Thyroid gland (tissue), 4 donors: ENCODE measurements at places on chromosomes 4 and X. TPM values are rescaled to one million over a fixed set of nuclear protein-coding genes. Genes with fewer than 3 reads are reported as not detected.

PAGE1 gene
- not detected for total RNA-seq

PPEF2 gene
- total RNA-seq = not detected

JCHAIN gene
- 0.67 TPM for total RNA-seq

RBM46 gene
- 2.2 TPM for total RNA-seq

ADH1A gene
- not detected for total RNA-seq

USP9X gene
- 101 TPM for total RNA-seq

MXRA5 gene
- total RNA-seq = 31.0 TPM

GSX2 gene
- total RNA-seq = not detected

GRCh38 chrX:139538907-139539790 lies 8.6 kb downstream of the F9 start:
- no peak overlapping the region for H3K4me3 ChIP-seq
- no peaks in the 10 kb centered on the region for H3K4me1 ChIP-seq
- no peaks in the 10 kb centered on the region for H3K27me3 ChIP-seq
- DNase-seq = no peak
- no peaks in the 10 kb centered on the region for H3K36me3 ChIP-seq

DNA sequence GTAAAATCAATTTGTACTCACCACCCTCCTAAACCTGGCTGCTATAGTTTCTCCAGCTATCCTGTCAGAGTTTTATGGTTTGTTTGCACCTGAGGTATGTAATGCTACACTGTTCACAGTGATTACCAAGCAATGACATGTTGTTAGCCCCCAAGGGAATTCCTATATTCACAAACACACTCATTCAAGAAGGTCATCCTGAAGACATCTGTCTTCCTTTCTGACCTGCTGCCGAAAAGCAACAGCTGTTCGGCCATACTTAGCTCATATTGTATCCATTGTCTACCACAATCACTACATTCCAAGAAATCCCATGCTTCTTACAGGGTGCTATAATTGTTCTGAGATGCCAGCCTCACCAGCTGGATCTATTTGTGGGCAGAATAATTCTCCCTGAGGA lies 160.1 kb upstream of the GYPA start:
- no peaks in the 10 kb centered on the region for H3K27me3 ChIP-seq
- H3K4me3 ChIP-seq = no peak overlapping the region
- no peaks in the 10 kb centered on the region for H3K4me1 ChIP-seq

GRCh38 chr4:113884655-113885054 lies 94.8 kb downstream of the ARSJ start:
- H3K36me3 ChIP-seq = no peaks in the 10 kb centered on the region
- no peak overlapping the region for H3K4me3 ChIP-seq
- DNase-seq = no peak
- H3K27me3 ChIP-seq = no peaks in the 10 kb centered on the region
- no peak overlapping the region for H3K27ac ChIP-seq

GRCh38 chr4:74878323-74878722 lies 54.6 kb upstream of the PARM1 start:
- H3K27me3 ChIP-seq = no peaks in the 10 kb centered on the region
- H3K4me1 ChIP-seq = peaks cover 8% of the 10 kb centered on the region
- H3K36me3 ChIP-seq = no peaks in the 10 kb centered on the region
- no peak overlapping the region for H3K4me3 ChIP-seq

- H3K4me3 ChIP-seq = no peak overlapping the region
- no peak for DNase-seq
- no peaks in the 10 kb centered on the region for H3K36me3 ChIP-seq
- H3K27ac ChIP-seq = no peak overlapping the region
- no peaks in the 10 kb centered on the region for H3K27me3 ChIP-seq
Measured at GRCh38 chr4:41526628-41527027, 11.3 kb upstream of the LIMCH1 start.

DNA sequence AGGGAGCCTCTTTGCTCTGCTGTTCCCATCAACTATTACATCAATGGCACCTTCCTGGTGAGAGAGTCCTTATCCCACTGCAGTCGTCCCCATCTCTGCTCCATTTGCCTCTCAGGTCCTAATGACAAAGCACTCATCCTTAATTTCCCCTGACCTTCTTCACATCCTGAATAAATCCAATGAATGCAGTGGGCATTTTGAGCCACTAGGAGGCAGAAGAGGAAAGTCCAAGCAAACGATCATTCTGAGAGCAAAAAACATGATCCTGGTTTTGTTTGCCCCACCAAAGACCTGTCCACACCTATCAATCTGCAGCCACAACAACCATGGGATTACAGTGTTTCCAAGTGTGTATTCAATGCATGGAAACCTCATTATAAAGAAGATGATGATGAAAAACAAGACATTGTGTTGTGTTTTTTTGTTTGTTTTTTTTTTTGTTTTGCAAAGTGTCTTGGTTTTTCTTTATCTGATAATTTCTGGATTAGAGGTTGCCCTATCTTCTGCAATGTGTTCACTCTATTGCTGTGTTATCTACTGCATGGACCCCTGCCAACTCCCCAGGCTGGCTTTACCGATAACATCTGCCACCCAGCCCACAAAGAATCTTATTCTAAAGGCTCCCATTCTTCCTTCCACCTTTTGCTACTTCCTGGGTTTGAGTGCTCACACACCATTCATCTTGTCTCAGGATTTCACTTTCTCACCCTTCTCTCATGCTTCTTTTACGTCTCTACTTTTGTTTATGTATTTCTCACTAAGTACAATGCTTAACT lies 207.2 kb downstream of the NLGN4X start:
- no peaks in the 10 kb centered on the region for H3K36me3 ChIP-seq
- H3K4me1 ChIP-seq = no peaks in the 10 kb centered on the region
- H3K27ac ChIP-seq = no peak overlapping the region
- no peaks in the 10 kb centered on the region for H3K27me3 ChIP-seq

DNA sequence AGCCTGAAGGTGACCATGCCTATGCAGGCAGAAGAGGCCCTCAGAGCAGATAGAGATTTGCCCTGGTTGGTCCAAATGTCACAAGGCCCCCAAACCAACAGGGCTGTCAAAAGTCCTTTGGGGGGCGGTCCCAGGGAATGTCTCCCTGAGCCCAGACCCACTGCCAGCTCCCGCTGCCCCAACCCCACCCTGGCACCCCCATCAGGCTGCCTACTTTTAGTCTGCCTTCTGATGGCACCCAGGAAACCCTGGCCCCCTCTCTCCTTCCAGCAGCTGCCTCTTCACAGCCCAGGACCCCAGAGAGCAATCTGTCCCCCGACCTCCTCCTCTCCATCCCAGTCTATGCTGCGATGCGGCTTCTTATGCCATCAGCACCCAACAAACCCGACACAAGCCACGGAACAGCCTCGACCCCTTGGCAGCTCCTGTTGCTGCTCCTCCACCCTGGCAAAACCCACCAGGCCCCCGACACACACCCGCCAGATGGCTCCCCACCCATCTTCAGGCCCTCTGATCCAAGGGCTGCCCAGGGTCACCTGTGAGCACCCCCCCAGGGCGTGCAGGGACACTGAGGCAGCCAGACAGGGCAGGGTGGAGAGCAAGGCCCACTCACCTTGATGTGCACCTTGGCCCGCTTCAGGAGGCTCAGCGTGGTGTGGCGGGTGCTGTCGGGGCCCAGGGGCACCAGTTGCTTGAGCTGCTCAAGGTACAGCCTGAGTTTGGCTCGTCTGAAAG lies 9.9 kb downstream of the MXD4 start:
- H3K36me3 ChIP-seq = peaks cover 45% of the 10 kb centered on the region
- no peaks in the 10 kb centered on the region for H3K27me3 ChIP-seq
- DNase-seq = peak; percentile 1
- peaks cover 21% of the 10 kb centered on the region for H3K4me1 ChIP-seq
- H3K27ac ChIP-seq = no peak overlapping the region

DNA sequence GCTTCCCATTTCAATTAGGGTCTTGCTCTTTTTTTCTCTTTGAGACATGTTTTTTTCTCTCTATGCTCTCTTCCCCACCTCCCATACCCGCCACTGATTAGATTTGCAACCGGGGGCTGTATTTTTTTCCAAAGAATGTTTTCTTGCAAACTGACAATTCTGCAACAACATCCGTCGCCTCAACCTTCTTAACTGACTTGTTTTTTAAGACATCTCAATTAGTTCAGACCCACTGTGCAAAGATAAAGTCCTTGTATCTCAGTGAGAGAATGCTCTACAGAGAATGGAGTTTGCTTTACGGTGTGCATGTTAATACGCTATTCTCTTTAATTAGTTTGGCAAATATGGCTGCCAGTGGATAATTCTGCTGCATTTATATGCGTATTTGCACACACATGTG lies 126.3 kb downstream of the UNC5C start:
- H3K4me1 ChIP-seq = peaks cover 13% of the 10 kb centered on the region
- H3K4me3 ChIP-seq = no peak overlapping the region
- no peaks in the 10 kb centered on the region for H3K36me3 ChIP-seq
- no peak overlapping the region for H3K27ac ChIP-seq
- H3K27me3 ChIP-seq = no peaks in the 10 kb centered on the region

GRCh38 chr4:47484168-47484567 lies 907 bp upstream of the ATP10D start:
- peak; percentile 26 for DNase-seq
- H3K36me3 ChIP-seq = no peaks in the 10 kb centered on the region
- no peak overlapping the region for H3K4me3 ChIP-seq
- peak overlapping the region; percentile 92 for H3K27ac ChIP-seq
- H3K4me1 ChIP-seq = peaks cover 6% of the 10 kb centered on the region

- no peak overlapping the region for H3K27ac ChIP-seq
- no peaks in the 10 kb centered on the region for H3K27me3 ChIP-seq
- H3K4me3 ChIP-seq = no peak overlapping the region
- H3K4me1 ChIP-seq = no peaks in the 10 kb centered on the region
- no peak for DNase-seq
Measured at GRCh38 chr4:123449780-123450179, 53.2 kb downstream of the SPRY1 start.

GRCh38 chr4:122577808-122578781 lies 42.8 kb downstream of the IL21 start:
- no peak overlapping the region for H3K27ac ChIP-seq
- no peaks in the 10 kb centered on the region for H3K27me3 ChIP-seq
- H3K4me3 ChIP-seq = no peak overlapping the region

- no peak overlapping the region for H3K4me3 ChIP-seq
- no peak overlapping the region for H3K27ac ChIP-seq
- no peaks in the 10 kb centered on the region for H3K36me3 ChIP-seq
- DNase-seq = peak; percentile 84
- H3K27me3 ChIP-seq = no peaks in the 10 kb centered on the region
Measured at GRCh38 chr4:2402048-2402842, 16.2 kb downstream of the ZFYVE28 start.

DNA sequence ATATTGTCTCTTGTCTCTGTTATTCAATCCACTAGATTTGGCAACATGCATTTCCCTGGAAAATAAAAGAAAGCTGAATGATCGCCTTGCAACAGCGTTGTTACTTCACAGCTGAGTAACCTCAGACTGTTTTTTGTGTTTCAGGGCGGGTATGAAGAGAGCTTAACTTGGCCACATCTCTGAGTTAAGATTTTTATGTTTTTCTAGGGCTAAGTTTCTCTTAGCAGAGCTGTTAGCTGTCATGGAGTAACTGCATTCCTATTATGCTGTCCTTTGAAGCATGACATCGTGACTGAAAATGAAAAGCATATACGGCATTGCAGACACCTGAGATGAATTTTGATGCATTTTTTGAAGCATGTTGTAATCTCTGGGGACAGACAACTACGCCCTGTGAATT lies 1798.9 kb downstream of the PCDH7 start:
- H3K36me3 ChIP-seq = no peaks in the 10 kb centered on the region
- no peak overlapping the region for H3K4me3 ChIP-seq
- no peaks in the 10 kb centered on the region for H3K4me1 ChIP-seq
- H3K27me3 ChIP-seq = no peaks in the 10 kb centered on the region

GRCh38 chrX:155745792-155746191 lies 133.0 kb upstream of the TMLHE start:
- no peak overlapping the region for H3K27ac ChIP-seq
- DNase-seq = peak; percentile 45
- H3K4me1 ChIP-seq = no peaks in the 10 kb centered on the region
- H3K36me3 ChIP-seq = no peaks in the 10 kb centered on the region
- H3K4me3 ChIP-seq = no peak overlapping the region

DNA sequence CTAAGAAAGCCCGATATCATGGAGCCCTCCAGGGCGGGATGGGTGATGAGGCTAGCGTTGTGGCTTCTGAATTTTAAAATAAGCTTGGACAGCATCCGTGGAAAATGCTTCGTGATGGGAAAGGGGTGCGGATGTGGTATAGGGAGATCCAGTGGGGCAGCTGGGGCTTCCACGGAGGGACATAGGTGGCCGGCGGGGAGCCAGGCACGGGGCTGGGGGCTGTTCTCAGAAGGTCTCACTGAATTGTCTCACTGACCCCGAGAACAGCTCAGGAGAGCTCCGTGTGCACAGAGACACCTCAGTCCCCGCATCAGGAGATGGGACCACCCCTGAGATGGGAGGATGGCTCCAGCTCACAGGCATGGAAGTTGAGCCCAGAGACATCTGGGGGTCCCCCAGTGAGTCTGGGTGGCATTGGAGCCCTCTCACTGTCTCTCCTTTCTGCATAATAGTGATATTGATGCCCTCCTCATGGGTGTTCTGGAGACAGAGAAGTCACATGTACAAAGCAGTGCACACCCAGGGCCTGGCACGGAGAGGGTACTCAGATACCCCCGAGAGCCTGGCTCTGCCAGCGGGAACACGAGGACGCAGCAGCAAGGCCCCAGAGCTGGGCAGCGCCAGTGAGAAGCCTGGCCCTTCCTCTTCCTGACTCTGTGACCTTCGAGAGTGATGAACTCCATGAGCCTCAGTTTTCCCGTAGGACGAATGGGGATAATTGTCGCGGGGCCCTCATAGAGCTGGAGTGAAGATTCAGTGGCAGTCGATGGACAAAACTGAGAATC lies 70.6 kb upstream of the PSAPL1 start:
- no peak overlapping the region for H3K4me3 ChIP-seq
- no peaks in the 10 kb centered on the region for H3K4me1 ChIP-seq
- no peak overlapping the region for H3K27ac ChIP-seq
- DNase-seq = no peak
- no peaks in the 10 kb centered on the region for H3K36me3 ChIP-seq

GRCh38 chrX:132837967-132838366 lies 120.5 kb downstream of the HS6ST2 start:
- no peak overlapping the region for H3K27ac ChIP-seq
- H3K4me1 ChIP-seq = no peaks in the 10 kb centered on the region
- no peaks in the 10 kb centered on the region for H3K27me3 ChIP-seq
- H3K36me3 ChIP-seq = no peaks in the 10 kb centered on the region
- no peak for DNase-seq

GRCh38 chrX:5733501-5733900 lies 495.2 kb downstream of the NLGN4X start:
- no peaks in the 10 kb centered on the region for H3K4me1 ChIP-seq
- no peak for DNase-seq
- no peaks in the 10 kb centered on the region for H3K27me3 ChIP-seq
- H3K27ac ChIP-seq = no peak overlapping the region
- no peaks in the 10 kb centered on the region for H3K36me3 ChIP-seq
